ENCODE measurements at places on chromosomes 2 and 18. TPM values are rescaled to one million over a fixed set of nuclear protein-coding genes. Genes with fewer than 3 reads are reported as not detected.

Gene TNFAIP6
- not detected for total RNA-seq

Gene PPM1G
- total RNA-seq = 50.2 TPM

Gene ADD2
- total RNA-seq = 0.34 TPM

Gene AQP4
- total RNA-seq = not detected

Gene SERPINB3
- not detected for total RNA-seq

Gene ALK
- total RNA-seq = not detected

Gene COL4A4
- 0.55 TPM for total RNA-seq

- peaks cover 3% of the 10 kb centered on the region for H3K4me1 ChIP-seq
- H3K27ac ChIP-seq = peak overlapping the region; percentile 5
- no peak overlapping the region for H3K4me3 ChIP-seq
Measured at GRCh38 chr18:79558196-79558932, 121.2 kb upstream of the CTDP1 start.

DNA sequence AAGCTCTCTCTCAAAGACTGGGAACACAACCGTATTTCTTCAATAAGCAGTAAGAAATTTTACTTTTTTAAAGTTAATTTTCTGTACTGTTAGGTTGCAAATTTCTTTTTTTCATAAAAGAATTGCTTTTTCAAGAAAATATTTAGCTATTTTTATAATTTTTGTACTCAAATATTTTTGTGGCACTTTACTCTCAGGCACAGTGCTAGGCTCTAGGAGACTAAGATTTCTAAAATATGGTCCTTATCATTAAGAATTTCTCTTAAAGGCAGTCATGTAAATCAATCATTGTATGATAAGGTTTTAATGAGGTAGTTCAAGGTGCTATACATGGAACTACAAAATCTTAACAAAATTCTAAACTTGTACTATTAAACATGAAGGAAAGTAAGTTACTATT lies 61.4 kb downstream of the MTX2 start:
- no peak overlapping the region for H3K27ac ChIP-seq
- peaks cover 2% of the 10 kb centered on the region for H3K36me3 ChIP-seq
- DNase-seq = no peak
- H3K4me1 ChIP-seq = no peaks in the 10 kb centered on the region
- no peaks in the 10 kb centered on the region for H3K27me3 ChIP-seq

- no peaks in the 10 kb centered on the region for H3K27me3 ChIP-seq
- no peaks in the 10 kb centered on the region for H3K36me3 ChIP-seq
- no peak for DNase-seq
- H3K4me3 ChIP-seq = no peak overlapping the region
Measured at GRCh38 chr18:29034113-29034856, 857.4 kb upstream of the CDH2 start.

DNA sequence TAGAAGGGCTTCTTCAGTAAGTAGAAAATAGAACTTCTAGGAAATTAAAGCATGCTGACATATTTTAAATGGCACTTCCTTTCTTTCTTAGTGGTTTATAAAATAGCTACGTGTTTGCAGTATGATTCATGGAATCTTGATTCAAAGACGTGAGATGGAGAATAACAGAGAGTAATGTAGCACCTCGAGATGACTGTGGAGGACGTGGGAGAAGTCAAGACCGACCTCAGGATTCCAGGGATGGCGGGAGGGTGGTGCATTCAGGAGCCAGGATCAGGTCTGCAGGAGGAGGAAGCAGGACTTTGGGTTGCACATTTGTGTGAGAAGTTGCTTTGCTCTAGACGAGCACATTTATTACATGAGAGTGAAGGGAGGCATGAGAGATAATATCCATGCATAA lies 56.0 kb downstream of the DCDC2C start:
- H3K36me3 ChIP-seq = no peaks in the 10 kb centered on the region
- no peak for DNase-seq
- H3K4me1 ChIP-seq = no peaks in the 10 kb centered on the region

DNA sequence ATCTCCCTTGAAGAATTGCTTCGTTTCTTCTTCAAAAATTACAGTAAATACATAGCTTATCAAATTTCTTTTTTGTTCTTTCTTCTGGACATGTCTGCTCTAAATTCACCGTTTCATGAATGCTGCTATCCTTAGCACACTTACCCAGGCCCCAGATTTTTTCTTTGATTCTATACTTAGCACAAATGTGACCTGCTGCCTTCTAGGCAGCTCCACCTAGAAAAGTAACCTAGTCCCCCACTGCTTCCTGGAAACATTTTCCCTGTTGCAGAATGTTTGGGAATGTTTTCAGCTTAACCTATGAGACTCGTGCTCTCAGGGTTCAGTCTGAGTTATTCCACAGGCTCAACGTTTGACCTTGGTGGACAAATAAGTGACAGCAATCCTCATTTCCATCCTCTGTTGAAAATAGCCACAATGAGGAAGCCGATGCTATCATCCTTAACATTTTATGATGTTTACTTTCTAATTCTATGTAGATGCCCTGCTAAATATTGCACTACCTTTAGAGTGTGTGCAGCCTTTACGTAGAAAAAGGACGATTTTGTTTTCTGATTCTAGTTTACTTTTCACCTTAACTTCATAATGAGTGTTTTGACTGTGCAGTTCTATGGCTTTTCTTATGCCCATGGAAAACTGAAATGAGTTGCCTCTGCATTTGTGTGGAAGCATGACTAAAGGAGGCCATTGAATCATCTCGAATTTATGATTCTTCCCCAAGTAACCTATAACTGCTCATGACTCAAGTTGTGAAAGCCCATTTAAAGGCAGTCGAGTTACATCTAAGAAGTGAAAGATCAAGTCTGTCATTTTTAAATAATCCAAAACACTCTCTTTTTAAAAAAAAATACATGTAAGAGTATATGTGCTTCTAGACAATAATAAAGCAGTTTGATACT lies 47.7 kb downstream of the TMEM182 start:
- H3K4me1 ChIP-seq = no peaks in the 10 kb centered on the region
- no peak overlapping the region for H3K4me3 ChIP-seq
- no peak for DNase-seq
- H3K27me3 ChIP-seq = peaks cover 6% of the 10 kb centered on the region

DNA sequence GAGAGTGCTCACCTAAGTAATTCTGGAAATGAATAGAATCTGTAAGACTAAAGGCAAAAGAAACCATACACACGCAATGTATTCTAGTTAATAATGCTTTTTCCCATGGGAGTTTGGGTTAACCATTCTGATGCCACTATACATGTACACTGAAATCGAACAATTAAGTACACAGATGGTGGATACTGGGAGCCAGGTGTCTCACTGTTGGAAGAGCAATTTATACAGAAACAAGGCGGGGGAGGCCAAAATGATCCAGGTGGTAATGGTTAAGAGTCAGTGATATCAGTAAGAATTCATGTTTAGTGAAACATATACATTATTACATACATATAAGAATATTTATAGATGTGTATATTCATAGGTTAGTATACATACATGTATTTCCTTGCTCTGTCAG lies 67.2 kb downstream of the TMEM131 start:
- H3K36me3 ChIP-seq = peaks cover 2% of the 10 kb centered on the region
- H3K27ac ChIP-seq = no peak overlapping the region
- DNase-seq = no peak
- no peaks in the 10 kb centered on the region for H3K27me3 ChIP-seq
- no peak overlapping the region for H3K4me3 ChIP-seq

DNA sequence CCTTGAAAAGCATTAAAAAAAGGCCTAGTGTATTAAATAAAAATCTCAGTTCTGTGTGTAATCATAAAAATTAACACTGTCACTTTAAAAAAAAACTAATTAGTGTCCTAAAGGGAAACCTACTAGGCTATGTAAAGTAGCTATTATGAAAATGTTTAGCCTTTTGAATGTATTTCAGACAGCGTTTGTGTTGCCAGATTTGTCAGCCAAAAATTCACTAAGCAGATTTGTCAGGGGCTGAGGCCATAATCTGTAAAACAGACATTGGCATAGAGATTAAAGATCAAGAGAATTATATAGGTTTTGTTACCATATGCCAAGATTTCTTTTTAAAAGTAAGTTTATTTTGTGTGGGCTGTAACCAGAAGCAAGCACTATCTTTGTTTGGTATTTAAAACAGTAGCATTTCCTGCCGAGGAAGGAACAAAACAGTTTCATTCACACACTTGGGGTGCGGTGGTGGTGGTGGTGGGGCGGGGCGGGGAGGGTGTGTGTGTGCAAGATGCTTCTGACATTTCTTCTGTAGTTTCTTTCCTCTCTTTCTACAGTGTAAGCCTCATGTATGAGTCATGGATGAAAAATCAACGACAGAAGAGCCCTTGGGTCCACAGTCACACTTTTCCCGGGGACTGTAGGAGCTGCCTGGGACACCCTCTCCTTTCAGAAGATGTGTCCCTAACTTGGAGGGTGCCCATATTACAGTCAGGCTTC lies 328.5 kb upstream of the FANCL start:
- DNase-seq = no peak
- peaks cover under 1% of the 10 kb centered on the region for H3K27me3 ChIP-seq

DNA sequence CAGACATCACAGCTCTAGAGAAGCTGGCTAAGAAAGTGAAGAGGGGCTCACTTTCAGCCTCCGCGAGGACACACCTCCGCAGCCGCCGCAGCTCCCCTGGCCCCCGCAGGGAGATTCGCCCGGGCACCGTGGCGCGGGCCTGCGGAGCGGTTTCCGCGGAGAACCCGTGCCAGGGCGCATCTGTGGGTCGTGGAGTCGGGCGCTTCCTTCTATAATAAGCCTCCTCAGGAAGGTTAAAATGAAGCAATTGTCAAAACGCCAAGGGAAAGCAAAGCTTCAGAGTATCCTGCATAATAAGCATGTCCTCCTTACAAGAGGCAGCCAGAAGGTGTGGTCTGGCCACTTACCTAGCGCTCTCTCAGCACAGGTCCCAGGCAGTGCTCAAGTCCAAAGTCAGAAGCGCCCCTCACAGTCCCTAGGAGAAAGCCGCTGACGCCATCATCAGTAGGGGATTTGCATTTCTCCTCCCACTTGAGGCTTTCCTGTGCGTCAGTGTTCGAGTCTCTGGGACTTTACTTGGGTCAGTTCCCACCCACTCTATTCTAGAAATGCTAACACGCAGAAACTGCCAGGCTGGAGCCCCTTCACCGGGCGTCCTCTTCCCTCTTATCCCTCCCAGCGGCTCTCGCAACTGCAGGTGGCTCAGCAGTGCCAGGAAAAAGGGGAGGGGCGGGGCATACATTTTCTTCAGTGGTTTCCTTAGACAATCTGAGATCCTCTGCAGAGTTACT lies at the start of gene STAT4:
Gene STAT4 (minus strand): TSS at position 395 of the 731 bp plus-strand sequence. CDS start 2,791 bp downstream, outside the sequence.
- peak; percentile 72 for DNase-seq
- H3K36me3 ChIP-seq = peaks cover 12% of the 10 kb centered on the region
- peaks cover 35% of the 10 kb centered on the region for H3K4me1 ChIP-seq
- H3K27me3 ChIP-seq = no peaks in the 10 kb centered on the region

- H3K27me3 ChIP-seq = no peaks in the 10 kb centered on the region
- H3K27ac ChIP-seq = no peak overlapping the region
- H3K4me3 ChIP-seq = no peak overlapping the region
- no peak for DNase-seq
- H3K36me3 ChIP-seq = no peaks in the 10 kb centered on the region
- H3K4me1 ChIP-seq = no peaks in the 10 kb centered on the region
Measured at GRCh38 chr18:30333310-30333709, 709.2 kb downstream of the DSC3 start.

- peaks cover 2% of the 10 kb centered on the region for H3K36me3 ChIP-seq
- no peaks in the 10 kb centered on the region for H3K27me3 ChIP-seq
- no peak overlapping the region for H3K4me3 ChIP-seq
- H3K4me1 ChIP-seq = peaks cover 2% of the 10 kb centered on the region
- H3K27ac ChIP-seq = no peak overlapping the region
Measured at GRCh38 chr2:178704876-178705275, 102.3 kb downstream of the TTN start.

- H3K36me3 ChIP-seq = no peaks in the 10 kb centered on the region
- H3K4me1 ChIP-seq = no peaks in the 10 kb centered on the region
- no peak overlapping the region for H3K27ac ChIP-seq
- H3K27me3 ChIP-seq = no peaks in the 10 kb centered on the region
- DNase-seq = no peak
Measured at GRCh38 chr2:194424683-194425209, 1232.3 kb upstream of the SLC39A10 start.

GRCh38 chr2:195414537-195415100 lies 242.4 kb upstream of the SLC39A10 start:
- no peak overlapping the region for H3K27ac ChIP-seq
- peaks cover 2% of the 10 kb centered on the region for H3K36me3 ChIP-seq
- H3K4me1 ChIP-seq = no peaks in the 10 kb centered on the region
- H3K27me3 ChIP-seq = no peaks in the 10 kb centered on the region
- DNase-seq = no peak

- no peak for DNase-seq
- H3K27me3 ChIP-seq = peaks cover 31% of the 10 kb centered on the region
- H3K27ac ChIP-seq = no peak overlapping the region
Measured at GRCh38 chr2:173739006-173739405, 226.2 kb downstream of the SP3 start.

DNA sequence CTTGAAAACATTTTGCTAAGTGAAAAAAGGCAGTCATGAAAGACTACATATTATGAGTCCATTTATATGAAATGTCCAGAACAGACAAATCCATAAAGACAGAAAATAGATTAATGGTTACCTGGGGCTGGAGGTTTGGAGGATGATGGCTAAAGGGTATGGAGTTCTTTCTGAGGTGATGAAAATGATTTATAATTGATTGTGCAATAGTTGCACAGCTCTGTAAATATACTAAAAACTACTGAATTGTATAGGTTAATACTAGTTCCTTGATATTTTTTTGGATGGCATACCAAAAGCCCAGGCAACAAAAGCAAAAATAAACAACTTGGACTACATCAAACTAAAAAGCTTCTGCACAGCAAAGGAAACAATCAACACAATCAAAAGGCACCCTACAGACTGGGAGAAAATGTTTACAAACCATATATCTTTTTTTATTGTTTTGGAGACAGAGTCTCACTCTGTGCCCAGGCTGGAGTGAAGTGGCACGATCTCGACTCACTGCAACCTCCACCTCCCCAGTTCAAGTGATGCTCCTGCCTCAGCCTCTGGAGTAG lies 21.5 kb downstream of the SOS1 start:
- no peaks in the 10 kb centered on the region for H3K27me3 ChIP-seq
- H3K27ac ChIP-seq = peak overlapping the region; percentile 82
- peak overlapping the region; percentile 45 for H3K4me3 ChIP-seq
- peaks cover 51% of the 10 kb centered on the region for H3K4me1 ChIP-seq
- no peaks in the 10 kb centered on the region for H3K36me3 ChIP-seq

DNA sequence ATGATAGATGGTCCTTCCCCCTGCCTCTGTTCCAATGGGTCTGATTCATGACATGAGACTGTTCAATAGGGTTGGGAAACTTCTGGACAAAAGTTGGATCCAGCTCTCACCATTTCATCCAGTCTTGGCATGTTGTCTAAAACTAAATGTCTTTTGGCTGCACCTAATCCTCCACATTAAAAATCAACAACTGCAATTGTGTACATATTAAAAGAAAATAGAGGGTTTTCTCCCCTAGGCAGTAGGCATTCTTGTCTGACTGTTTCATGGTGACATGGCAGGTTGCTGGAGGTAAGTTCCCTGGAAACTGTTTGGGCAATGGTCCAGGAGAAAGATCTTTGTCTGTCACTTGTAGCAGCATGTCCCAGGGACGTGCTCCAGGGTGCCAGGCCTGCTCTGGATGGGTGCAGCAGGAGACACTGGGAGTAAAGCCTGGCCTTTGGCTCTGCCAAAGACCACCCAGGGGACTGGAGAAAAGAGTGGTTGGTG lies 135.8 kb downstream of the TCF4 start:
- DNase-seq = no peak
- H3K4me3 ChIP-seq = no peak overlapping the region
- peaks cover 5% of the 10 kb centered on the region for H3K27me3 ChIP-seq
- H3K27ac ChIP-seq = no peak overlapping the region
